ENCODE measurements at places on chromosomes 13 and 19. TPM values are rescaled to one million over a fixed set of nuclear protein-coding genes. Genes with fewer than 3 reads are reported as not detected.

- no peak for DNase-seq
These were observed 452.7 kb downstream of the TSHZ3 start for GRCh38 chr19:30896554-30896953.

DNA sequence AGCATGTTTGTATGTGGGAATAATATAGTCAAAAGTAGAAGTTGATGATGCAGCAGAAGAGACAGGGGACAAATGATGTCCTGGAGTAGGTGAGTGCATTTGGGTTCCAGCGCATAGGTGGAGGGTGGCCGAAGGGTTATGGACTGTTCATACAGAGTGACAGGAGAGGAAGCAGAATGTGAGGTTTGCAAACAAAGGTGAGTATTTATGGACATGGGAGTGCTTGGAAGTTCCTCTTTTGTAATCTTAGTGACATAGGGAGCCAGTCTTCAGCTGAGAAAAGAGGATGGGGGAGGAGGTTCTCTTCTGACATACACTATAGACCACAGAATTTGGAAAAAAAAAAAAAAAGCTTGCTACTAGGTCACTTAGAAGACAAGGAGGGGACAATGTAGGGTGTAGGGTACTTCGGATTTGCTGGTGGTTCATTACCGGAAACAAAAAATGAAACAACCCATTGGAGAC, 331.6 kb downstream of the DLEU7 start:
- DNase-seq: no peak

The SCN1B gene
- 1.7 TPM for total RNA-seq

GRCh38 chr19:53365899-53366493, 491 bp downstream of the ZNF525 start:
- peak; percentile 39 for DNase-seq

DNA sequence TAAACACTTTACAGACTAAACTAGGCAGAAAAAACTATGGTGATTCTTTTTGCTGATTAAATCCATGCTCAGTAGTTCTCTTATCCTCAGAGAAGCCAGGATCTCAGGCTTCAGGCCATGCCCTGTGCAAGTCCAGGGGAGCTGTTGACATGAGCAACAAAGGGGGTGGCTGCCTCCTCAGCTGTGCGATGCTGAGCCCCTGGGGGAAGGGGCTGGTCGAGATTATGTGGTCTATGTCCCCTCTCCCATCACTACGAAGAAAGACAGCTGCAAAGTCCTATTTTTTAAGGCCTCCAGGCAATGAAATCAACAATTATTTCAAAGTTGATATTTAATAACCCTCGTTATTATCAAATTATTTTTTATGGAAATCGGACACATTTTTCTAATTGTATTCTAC, 37.0 kb downstream of the IRS2 start:
- DNase-seq: no peak

The OSCAR gene
- total RNA-seq: 0.72 TPM

- DNase-seq: no peak
These were observed 9.0 kb downstream of the BLOC1S3 start for GRCh38 chr19:45187421-45188100.

- no peak for DNase-seq
These were observed 11.3 kb downstream of the STX10 start for GRCh38 chr19:13138916-13139198.

All from activated naive CD4-positive, alpha-beta T cell treated with anti-CD3 and anti-CD28 coated beads, Interleukin-2, amount 50 U/mL, for 72 hours (primary cell).